CD8-positive, alpha-beta T cell (primary cell): ENCODE measurements at places on chromosomes 1 and 21.

DNA sequence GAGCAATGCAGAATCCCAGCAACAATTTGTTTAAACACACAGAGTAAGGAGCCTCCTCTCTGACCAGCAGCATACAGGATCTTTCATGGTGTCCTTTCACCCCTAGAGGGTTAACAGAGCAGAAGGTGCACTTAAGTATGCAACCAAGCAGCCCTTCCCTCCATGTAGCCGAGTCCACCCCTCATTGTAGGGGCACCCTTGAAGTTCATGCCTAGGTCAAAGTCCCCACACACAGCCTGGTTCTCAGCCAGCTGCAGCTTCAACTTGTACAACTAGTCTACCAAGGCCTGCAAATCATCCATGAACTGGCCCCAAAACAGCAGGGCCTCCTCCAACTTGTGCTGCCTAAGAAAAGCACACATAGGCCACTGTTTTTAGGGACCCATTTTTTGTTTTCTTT is 7.0 kb upstream of the BMP8B start:
- DNase-seq = no peak

- DNase-seq = no peak
Measured at GRCh38 chr21:44043613-44044012, 31.5 kb downstream of the TRAPPC10 start.

- no peak for DNase-seq
Measured at GRCh38 chr1:41609166-41609883, 124.8 kb upstream of the EDN2 start.

DNA sequence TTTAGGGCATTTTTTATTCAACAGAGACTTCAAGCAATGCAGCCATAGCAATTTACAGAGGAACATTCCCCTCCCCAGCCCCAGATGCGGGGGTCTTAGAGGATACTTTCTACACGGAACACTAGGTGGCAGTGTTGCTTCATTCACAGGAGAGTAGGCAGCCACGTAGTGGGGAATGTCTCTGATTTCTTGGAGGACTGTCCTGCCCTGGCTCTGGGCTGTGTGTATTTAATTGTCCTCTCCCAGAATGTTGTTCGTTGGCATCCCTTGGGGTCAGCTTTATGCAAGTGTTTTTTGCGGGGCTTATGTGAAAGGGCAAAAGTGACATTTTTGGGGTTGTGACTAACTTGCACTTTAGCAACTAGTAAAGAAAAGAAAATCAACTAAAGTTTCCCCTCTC is 96.9 kb downstream of the PAPPA2 start:
- no peak for DNase-seq

- DNase-seq = no peak
Measured at GRCh38 chr1:14568716-14569355, 29.6 kb upstream of the KAZN start.

DNA sequence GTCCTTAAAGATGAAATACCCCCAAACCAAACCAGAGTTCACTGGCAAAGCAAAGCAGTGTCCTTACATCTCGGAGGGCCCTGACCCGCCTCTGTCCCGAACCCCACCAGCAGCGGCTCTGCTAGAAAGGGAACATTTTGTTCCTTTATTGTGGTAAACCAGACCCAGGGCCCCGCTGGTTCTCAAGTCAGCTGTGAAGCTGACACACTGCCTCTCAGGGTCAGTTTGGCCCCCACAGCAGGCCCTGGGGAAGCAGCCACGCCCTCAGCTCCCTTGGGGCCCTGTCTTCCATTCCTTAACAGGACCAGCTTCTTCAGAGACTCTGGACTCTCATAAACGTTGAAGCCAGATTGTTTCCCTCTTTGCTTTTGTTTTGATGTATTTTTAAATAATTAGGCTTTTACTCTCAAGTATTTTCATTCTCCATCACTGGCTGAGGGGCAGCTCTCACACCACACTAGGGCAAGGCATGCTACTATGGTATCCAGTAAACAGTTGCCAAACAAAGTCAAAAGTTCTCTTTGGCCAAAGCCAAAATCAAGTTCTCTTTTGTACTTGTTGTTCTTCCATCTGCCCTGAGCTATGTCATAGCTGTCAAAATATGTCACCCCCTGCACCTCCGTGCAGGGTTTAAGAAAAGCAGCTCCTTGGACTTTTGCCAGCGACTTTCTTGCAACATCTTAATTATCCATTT is 61.1 kb upstream of the ANGPTL1 start:
- no peak for DNase-seq

DNA sequence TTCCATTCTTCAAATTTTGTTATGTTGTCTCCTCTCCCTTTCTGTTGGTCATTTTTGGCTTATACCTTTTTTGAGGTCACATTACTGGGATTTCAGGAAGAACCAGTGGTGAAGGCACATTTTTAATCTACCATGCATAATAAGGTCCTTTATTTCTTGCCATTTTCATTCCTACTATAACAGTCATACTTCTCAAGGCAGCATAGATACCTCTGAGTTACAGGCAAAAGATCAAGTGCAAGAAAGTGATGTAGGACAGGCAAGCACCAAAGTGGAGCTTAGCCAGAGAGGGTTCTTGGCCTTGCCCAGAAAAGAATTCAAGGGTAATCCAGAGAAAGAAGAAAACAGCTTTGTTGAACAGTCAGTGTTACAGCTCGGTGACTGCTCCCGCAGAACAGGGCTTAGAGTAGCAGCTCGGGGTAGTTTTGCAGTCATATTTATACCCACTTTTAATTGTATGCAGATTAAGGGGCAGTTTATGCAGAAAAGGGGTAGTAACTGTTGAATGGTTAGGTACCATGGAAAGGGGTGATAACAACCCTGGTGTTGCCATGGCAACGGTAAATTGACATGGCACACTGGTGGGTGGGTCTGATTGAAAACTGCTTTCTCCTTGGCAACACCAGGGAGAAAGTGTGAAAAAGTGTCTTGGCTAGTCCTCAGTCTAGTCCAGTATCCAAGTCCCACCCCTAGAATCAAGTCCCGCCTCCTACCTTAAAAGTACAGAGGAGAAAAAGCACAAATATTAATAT is 39.6 kb upstream of the DOCK7 start:
- no peak for DNase-seq

DNA sequence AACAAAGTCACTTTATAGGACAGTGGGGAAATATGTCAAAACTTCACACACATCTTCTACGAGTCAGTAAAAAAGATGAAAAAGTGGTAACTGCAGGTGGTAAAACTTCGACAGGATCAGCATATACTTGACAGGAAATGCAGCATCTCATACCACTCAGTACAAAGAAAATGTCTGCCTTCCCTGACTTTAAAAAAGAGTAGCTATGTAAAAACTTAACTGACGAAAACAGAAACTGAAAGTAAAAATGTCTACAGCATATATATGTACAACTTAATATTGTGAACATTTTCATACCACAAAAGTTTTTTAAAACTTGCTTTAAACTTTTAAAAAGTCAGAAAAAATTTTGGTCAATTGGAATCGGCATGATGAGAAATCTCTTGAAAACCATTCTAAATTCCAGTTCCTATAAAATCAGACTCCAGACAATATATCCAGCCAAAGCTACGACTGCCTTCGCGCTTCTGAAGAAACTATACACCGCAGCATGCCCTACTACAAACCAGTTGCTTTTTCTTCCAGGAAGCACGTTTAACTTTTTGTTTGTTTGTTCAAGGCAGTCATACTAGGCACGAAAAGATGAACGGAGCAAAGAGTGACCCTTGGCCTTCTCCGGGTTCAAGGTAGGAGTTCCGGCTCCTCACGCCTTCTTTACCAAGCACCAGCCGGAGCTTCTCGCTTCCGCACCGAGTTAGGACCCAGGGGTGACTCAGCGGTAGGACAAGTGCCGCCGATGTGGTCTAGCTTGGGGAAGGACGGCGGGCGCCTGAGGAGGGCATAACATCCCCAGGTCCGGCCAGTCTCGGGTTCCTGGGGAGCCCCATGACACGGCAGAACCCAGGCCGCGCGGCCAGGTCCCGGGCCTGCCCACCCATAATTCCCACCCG is 612 bp downstream of the PSMA5 start:
- DNase-seq = peak; percentile 67

DNA sequence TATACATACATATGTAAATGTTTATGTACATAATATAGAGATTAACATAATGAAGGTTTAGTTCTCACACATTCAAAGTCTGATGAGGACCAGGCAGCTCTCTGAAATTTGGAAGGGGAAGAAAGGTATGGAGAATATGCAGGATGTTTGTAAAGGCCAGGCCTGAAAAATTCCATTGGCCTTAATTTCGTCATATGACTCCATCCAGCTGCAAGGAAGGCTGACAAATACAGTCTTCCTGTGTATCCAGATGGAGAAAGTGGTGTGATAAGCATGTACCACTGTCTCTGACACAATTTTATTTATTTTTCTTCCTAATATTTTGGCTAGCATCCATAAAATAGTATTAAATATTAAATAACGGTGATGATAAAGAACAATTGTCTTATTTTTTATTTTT is 6.3 kb upstream of the SGIP1 start:
- no peak for DNase-seq
